Brain (organoid and tissue), 16 donors: ENCODE measurements at places on chromosomes 7 and 10.

- DNase-seq: no peak
Measured at GRCh38 chr10:124650820-124651401, 93.3 kb downstream of the FAM53B start.

- DNase-seq: no peak
Measured at GRCh38 chr10:26481914-26482550, 43.9 kb downstream of the APBB1IP start.

GRCh38 chr7:154837622-154838021, 165.3 kb downstream of the PAXIP1 start:
- no peak for DNase-seq

- peak; percentile 13 for DNase-seq
Measured at GRCh38 chr7:98282703-98283102, 1.2 kb downstream of the BRI3 start.

GRCh38 chr7:90181485-90181884, 27.2 kb downstream of the STEAP1 start:
- DNase-seq: no peak

DNA sequence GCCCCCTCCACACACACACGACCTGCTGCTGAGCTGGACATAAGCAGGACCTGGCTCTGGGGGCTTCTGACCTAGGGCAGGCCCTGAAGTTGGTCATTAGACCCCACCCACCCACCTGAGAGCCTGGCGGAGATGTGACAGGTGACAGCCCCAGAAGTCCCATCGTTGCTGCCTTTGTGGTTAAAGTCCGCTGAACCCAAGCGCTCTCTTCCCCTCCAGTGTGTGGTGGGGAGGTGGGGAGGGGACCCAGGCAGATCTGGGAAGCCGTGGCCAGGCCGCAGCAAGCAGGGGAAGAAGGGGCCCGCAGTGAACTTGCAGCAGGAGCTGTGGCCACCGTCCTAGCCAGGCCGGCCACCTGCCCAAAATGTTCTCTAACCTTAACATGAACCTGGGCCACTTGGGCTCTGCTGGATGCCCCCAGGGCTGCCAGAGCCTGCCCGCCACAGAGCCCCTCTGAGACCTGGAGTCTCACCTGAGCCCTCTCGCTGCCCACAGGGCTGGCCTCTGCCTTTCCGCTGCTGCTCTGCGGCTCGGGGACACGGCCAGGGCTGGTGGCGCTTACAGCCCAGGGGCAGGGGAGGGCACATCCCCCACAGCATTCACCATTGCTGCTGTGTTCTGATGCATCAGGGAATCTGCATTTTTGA, 65.1 kb downstream of the LHPP start:
- DNase-seq: no peak

GRCh38 chr7:142637240-142637639, 112.0 kb upstream of the PRSS1 start:
- no peak for DNase-seq

DNA sequence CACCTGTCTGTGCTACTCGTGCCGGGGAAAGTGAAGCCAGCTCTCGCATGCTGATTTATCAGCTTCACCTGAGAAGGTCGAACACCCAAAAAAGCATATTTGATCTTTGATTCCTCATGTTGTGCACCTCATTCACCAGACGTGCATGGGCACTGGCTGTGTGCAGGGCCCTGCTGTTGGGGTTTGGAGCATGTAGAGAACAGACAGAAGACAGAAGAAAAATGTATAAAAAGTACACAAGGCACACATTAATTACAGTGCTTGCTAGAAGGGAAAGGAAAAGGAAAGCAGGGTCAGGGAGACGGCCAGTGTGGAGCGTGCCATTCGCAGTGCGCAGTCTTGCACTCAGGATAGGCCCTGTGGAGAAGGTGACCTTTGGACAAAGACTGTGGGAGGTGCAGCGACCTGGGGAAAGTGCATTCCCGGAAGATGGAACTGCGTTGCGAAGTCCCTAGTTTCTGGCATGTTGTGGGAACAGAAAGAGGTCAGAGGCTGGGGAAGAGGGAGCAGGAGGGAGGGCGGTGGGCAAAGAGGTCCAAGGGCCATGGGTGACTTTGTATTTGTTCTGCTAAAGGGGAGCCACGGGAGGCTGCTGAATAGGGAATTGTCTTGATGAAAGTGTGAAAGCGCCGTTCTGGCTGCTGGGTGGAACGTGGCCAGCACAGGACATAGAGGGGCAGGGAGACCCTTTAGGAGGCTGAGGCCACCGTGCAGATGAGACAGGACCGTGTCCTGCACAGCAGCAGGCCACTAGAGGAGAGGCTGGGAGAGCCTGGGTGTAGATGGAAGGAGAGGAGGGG, 232.8 kb downstream of the GLRX3 start:
- no peak for DNase-seq

DNA sequence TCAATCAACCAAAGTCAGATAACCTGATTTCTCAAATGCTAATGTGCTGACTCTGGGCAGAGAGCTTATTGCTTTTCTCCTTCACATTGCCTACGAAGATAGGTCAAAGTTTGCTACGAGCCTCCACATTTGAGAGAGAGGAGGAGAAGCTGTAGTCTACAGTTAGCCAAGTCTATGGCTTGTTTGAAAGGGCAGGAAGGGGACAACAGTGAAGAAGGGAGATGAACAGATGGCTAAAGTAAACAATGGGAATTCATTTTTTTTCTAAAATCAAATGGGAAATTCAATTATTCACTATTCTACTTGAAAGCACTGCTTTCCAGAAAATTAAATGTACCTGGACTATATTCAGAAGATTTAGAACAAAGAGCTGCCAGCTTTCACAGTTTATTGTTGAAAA, 126.7 kb upstream of the C1QL3 start:
- no peak for DNase-seq

DNA sequence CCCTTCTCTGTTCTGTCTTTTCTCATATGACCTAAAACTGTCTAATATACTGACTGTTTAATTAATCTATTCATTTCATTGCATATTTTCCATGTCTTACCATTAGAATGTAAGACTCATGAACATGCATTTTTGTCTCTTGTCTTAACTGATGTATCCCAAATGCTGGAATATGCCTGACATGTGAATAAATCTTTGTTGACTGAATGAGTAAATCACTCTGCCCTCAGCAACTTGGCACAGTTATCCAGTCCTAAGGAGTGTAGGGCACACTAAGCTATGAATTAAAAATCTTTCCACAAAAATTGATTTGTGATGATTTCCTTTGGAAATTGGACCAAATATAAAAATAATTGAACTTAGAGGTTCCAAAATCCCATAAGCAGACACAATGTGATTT, 111.3 kb downstream of the ETV1 start:
- no peak for DNase-seq

DNA sequence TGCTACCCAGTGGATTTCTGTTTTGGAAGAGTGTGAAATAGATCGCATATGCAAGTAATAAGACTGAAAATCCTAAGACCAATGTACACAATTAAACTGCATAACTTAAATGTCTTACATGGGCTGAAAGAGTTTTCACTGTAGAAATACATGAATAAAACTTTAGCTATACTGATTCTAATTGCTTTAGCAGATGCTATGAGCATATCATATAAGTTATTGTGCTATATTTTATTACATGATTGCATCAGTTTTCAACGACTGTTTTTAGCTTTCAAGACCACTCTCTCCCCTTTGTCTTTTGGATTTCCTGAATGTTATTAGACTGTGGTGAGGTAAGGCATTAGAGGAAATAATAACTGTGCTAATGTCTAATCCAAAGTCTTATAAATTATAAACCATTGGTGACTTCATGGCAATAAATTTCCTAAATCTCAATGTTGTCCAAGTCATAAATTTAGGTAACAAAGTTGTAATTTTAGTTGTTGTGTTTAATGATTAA, 124.5 kb downstream of the SEMA3A start:
- no peak for DNase-seq

GRCh38 chr10:78815702-78816334, 252.9 kb upstream of the ZMIZ1 start:
- DNase-seq: no peak

- DNase-seq: no peak
Measured at GRCh38 chr7:42831006-42831717, 80.7 kb downstream of the C7orf25 start.

DNA sequence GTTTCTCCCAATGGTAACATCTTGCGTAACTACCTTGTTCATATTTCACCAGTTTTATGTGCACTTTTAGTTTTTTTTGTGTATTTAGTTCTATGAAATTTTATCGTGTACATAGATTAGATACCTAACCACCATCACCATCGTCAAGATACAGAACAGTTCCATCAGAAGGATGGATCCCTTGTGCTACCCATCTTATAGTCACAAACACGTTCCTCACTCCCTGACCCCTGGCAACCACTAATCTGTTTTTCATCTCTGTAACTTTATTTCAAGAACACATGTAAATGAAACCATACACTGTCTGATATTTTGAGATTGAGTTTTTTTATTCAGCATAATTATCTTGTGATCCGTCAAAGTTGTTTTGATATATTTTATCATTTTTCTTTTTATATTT, 29.9 kb downstream of the FANK1 start:
- DNase-seq: no peak

GRCh38 chr10:7767209-7767608, 20.6 kb downstream of the KIN start:
- no peak for DNase-seq

GRCh38 chr7:41114131-41114530, 588.8 kb downstream of the INHBA start:
- peak; percentile 33 for DNase-seq

DNA sequence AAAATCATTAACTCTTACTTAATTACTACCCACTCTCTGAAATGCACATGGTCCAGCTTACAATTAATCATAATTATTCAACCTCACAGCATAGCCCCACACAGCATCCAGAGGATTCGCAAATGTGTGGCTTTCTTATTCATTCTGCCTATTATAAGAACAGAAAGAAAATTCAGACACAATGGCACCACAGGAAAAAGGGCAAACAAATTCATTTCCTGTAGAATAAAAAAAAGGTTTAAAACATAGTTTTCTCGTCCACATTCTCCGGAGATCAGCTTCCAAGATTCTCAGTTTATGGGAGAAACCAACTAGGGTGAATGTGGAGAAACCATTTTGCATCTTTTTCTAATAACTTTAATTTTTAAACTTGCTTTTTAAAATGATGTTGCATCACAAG, 201.6 kb downstream of the PARD3 start:
- no peak for DNase-seq

GRCh38 chr10:132520177-132520811, 17.3 kb upstream of the INPP5A start:
- peak; percentile 23 for DNase-seq

DNA sequence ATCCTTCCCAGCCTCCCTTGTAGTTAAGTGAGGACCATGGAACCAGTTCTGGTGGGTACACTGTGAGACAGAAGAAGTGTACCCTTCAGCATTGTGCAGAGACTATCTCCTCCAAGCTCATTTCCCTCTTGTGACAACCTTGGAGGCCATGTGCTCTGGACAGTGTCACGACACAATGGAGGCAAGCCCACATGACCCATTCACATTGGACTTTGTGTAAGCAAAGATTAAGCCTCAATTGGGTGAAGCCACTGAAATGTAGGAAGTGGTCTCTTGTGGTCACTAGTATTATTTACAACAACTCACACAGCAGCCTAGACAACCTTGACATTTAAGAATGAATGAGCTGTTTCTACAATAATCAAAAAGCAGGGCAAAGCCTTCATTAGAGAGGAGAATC, 124.2 kb downstream of the INHBA start:
- DNase-seq: no peak

DNA sequence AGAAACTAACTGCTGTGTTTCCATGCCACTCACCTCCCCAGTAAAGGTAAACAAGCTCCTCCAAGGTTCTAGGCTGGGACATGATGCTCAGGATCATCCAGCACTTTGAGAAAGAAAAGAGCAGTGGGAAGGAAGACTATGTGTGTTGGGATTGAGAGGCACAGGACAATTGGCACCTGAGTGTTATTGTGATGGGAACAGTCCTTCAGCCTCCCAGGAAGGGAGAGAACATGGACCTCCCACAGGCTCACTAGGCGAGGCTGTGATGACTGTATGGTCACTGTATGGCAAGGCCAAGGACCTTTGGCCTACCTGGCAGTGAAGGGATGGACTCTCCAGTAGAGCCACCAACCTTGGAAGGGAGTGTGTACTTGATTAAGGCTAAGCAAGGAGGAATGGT, 123.2 kb upstream of the UNC5B start:
- no peak for DNase-seq

- no peak for DNase-seq
Measured at GRCh38 chr7:158110034-158110590, 477.5 kb downstream of the PTPRN2 start.

GRCh38 chr7:2510909-2511768, 8.4 kb upstream of the LFNG start:
- DNase-seq: no peak

- DNase-seq: no peak
Measured at GRCh38 chr7:98509836-98510235, 107.2 kb upstream of the NPTX2 start.

DNA sequence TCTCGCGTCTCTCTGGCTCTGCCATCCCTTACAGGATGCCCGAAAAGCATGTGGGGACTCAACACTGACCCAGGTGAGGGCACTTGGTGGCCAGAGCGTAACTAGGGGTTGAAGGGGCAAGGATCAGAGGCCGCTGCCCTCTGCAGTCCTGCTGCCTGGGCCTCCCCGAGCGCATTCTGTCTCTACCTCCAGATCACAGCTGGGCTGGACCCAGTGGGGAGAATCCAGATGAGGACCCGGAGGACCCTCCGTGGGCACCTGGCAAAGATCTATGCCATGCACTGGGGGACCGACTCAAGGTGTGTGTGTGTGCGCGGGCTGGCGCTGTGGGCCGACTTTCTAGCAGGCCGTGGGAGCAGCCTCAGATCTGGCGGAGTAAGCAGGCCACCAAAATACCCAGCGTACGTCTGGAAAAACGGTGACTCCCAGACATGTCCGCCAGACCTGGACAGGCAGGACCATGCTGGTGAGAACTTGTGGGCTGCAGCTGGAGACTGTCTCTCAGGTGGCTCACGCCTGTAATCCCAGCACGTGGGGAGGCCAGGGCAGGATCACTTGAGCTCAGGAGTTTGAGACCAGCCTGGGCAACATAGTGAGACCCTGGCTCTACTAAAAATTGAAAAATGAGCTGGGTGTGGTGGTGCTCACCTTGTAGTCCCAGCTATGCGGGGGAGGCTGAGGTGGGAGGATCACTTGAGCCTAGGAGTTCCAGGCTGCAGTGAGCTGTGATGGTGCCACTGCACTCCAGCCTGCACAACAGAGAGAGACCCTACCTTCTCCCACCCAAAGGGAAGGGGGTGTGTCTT, 3.2 kb downstream of the GNB2 start:
- no peak for DNase-seq

- DNase-seq: no peak
Measured at GRCh38 chr10:35442028-35442427, 105.7 kb downstream of the CCNY start.

- DNase-seq: peak; percentile 34
Measured at GRCh38 chr7:148941598-148942275, 57.6 kb upstream of the EZH2 start.
